Suppressor macrophage treated with lipopolysaccharide for 4 hours (primary cell): ENCODE measurements at places on chromosomes 6 and 20.

GRCh38 chr6:19664050-19664449, 173.1 kb upstream of the ID4 start:
- DNase-seq: no peak

GRCh38 chr6:103783329-103783728, 1076.4 kb downstream of the HACE1 start:
- no peak for DNase-seq

GRCh38 chr20:37095108-37095598, 644 bp downstream of the RBL1 start:
- peak; percentile 25 for DNase-seq

DNA sequence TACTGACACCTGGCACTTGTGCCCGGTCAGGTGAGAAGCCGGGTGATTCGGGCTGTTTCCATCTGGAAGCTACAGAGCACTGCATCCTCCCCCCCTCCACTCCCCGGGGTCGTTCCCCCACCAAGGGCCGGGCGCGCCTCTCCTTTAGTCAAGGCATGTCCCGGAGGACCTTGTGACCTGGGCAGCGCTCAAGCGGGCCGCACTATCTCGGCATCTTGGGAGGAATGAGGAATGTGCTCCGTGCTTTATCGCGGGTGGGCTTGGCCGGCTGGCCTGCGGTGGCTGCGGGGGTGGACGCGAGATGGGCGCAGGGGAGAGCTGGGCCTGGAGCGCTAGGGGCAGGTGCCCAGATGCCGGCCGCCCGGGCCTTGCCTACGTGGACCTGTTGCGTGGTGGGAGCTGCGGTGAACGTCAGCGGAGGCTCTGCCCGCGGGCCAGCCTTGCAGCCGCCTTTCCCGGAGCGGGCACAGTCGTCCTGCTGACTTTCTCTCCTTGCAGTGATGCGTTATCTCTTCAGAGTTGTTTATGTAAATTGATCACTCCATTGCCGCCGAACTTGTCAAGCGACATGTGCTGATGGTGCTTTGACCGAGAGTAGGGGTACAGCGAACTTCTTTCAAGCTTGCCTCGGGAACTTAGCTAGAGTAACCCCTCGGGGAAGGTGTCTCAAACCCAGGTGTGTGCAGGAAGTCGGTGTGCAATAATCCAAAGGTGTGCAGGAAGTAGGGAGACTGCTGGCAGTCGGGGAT, 1.1 kb downstream of the LRRC1 start:
- no peak for DNase-seq

DNA sequence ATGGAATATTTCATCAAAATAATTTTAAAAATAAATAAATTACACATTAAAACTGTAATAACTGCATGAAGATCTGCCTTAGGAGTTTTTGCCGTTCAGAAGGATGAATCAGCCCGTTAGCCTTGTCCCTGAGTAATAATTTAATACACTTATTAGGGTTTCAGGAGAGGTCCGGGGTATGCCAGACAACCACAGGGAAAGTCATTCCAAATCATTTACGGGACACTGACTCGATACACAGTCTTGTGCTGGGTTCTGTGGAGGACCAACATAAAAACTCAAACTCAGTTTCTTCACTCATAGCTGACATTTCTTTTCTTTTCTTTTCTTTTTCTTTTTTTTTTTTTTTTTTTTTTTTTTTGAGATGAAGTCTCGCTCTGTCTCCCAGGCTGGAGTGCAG, 735 bp upstream of the LY6G6F start:
- no peak for DNase-seq

DNA sequence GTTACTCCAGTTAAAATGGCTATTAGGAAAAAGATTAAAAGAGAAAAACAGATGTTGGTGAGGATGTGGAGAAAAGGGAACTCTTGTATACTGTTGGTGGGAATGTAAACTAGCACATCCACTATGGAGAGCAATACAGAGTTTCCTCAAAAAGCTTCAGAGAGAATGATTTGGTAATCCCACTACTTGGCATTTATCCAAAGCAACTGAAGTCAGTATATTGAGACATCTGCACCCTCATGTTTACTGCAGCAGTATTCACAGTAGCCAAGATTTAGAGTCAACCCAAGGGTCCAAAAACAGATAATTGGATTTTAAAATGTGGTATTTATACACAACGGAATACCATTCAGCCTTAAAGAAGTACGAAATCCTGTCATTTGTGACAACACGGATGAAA, 469.5 kb downstream of the QKI start:
- DNase-seq: peak; percentile 72

- no peak for DNase-seq
These were observed 149.1 kb upstream of the FAM83B start for GRCh38 chr6:54697424-54697823.

GRCh38 chr20:60144974-60145527, 186.8 kb downstream of the CDH26 start:
- DNase-seq: no peak

- no peak for DNase-seq
These were observed 601.7 kb upstream of the ARID1B start for GRCh38 chr6:156175433-156175832.

DNA sequence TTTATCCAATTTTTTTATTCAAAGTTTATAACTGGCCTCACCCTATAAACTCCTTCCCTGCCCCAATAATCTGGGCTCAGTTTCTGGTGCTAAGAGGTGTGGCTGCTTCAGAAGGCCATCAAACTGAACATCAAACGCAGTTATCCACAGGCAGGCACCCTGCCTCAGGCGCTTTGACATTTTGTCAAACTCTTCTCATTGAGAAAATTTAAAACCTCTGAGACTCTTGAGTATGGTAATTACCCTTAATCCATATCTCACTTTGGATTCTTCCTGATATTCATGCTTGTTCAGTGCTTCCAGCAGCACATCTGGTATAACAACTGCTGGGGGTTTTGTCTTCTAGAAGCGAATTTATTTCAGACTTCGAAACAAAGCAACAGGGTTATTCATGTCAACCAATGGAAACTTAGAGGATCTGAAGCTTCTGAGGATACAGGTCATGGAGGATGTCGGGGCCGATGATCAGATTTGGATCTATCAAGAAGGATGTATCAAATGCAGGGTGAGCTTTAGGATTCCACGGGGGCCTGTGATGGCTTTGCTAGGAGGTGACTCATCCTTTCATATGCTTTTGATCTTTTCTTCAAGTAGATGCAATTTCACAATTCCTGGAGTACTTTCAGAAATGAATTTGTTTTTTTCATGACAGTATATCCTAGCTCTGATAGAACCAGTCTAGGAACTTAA, 68.2 kb downstream of the RTN4IP1 start:
- peak; percentile 63 for DNase-seq

DNA sequence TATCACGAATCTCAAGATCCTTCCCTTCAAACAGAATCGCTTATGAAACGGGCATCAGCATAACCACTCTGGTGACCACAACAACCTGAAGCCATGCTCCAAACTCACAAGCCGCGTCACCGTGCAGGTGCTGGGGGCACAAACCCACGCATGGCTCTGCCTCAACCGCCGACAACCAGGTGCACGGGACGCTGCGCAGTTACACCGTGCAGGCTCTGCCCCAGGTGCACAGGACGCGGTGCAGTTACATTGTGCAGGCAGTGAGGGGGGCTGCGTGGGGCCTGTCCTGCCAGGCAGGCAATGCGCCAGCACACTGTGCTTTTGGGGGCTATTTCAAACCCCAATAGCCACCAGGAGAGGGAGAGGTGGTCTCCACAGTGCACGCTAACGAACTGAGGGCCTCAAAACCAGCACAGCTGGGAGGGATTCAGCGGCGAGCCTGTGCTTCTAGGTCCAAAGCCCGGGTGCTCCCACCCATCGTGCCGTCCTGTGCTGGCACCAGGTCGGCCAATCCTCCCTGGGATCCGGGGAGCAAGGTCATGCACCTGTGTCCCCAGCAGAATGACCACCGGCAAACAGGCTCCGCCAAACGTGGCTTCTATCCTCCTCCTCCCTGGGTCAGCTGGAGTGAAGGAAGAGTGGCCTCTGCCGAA, 35.8 kb downstream of the ZBTB46 start:
- no peak for DNase-seq

GRCh38 chr20:51001430-51002265, 21.3 kb downstream of the KCNG1 start:
- DNase-seq: no peak

- DNase-seq: no peak
These were observed 194.7 kb upstream of the MCHR2 start for GRCh38 chr6:100188754-100189153.

GRCh38 chr20:9200620-9201019, 131.7 kb downstream of the PLCB4 start:
- DNase-seq: no peak

DNA sequence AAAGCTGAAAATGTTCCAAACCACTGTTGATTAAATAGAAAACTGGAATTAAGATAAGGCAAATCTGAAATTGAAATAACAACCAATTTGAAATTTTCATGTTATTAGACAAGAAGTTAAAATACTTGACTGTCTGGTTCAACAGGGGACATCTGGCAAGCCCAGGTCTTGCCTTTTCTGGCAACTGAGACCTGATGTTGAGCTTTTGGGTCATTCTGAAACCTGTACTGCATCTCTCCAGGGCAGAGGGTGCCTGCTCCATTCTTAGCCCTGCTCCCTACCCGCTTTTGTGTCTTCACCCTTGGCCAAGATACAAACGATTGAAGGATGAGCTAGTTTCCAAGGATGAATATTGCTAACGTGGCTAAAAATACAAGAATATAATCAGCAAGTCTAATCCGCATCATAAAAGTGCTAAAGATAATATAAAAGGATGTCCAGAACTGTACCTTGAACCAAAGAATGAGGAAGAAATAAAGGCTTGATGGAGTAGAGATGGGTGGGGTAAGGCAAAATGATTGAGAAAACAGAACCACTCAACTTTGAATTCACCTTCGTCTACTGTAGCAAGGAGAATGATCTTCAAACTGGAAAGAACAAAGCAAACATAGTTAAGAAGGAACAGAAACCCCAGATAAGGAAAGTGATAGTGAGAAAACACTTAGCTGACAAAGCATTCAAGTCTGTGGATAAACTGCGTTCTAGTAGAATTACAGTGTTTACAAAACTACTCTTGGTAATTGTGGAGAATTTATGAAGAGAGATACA, 109.8 kb upstream of the MAN1A1 start:
- peak; percentile 35 for DNase-seq

DNA sequence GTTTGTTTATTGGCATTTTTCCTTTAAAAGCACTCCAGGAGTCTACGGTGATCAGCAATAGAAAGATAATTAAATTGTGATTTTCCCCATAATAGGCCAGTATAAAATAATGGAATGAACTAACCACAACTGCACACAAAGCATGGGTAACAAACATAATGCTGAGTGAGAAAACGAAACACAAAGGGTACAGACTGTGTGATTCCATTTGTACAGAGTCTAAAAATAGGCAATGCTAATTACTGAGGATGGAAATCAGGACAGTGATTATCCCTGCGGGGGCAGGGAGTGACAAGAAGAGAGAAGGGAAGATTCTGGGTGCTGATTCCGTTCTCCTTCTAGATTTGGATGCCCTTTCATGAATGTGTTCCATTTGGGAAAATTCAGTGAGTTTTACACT, 478.1 kb downstream of the PREX1 start:
- no peak for DNase-seq

DNA sequence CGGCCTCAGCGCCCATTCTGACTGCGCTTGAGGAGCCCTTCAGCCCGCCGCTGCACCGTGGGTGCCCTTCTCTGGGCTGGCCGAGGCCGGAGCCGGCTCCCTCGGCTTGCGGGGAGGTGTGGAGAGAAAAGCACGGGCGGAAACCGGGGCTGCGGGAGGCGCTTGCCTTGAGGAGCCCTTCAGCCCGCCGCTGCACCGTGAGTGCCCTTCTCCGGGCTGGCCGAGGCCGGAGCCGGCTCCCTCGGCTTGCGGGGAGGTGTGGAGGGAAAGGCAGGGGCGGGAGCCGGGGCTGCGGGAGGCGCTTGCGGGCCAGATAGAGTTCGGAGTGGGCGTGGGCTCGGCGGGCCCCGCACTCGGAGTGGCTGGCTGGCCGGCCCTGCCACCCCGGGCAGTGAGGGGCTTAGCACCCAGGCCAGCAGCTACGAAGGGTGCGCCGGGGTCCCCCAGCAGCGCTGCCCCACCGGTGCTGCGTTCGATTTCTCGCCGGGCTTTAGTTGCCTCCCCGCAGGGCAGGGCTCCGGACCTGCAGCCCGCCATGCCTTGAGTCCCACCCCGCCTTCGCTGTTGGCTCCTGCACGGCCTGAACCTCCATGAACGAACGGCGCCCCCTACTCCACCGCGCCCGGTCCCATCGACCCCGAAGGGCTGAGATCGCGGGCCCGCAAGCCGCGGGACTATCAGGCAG, 45.7 kb upstream of the MCUR1 start:
- DNase-seq: no peak

DNA sequence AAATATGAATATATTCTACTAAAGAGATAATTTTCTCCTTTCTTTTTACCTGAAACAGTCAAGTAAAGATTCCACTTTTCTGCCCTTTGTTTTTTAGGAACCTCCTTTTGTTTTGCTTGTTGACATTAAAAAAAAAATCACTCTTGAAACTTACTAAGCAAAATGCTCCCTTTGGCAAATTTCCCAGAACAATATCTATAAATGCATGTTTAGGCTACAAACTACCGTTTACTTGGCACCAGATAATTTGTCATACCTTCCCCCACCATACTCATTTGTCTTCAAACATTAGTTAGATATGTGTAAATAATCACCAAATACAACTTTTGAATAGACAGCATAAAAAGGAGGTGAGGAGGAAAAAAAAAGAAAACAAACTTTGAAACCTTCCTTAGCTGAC, 604.7 kb downstream of the RFPL4B start:
- DNase-seq: no peak

- DNase-seq: no peak
These were observed 76.7 kb downstream of the DACT2 start for GRCh38 chr6:168242940-168243225.

DNA sequence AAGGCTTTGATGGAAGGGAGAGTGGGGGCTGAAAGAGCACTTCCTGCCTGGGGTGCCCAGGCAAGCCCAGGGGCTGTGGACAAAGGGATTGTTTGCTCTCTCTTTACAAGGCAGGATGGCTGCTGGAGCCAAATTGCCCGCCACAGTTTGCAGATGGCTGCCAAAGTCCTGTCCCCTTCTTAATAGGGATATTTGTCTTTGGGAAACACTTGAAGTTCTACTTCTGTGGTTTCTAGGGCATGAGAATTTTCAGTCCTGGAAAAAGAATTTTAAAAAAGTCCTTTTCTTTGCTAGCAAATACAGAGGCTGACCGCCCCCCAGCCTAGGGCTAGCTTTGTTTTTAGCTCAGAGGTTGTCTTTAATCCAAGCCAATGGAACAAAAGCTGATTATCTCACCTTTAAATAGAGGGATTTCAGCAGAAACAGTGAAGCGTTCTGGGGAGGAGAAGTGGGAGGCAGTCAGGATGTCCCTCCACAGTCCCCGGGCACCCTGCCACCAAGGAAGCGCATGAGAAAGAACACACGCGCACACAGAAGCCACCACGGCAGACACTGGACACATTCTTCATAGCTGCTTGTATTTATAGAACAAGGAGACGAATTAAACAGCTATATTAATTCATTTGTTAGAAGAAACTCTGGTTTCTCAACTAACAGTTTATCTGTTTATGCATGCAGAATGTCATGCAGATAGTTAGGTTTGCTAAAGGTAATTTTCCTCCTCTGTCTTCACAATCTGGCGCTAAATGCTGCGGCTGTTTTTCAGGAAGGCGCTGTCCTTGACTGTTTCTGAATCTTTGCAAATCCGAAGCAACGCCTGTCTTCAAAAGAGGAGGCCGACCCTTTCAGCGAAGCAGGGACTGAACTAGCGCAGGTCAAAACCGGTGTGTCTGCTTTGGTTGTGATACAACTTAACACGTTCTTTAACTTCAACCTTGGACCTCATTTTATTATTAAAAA, 736.9 kb downstream of the QKI start:
- no peak for DNase-seq

GRCh38 chr20:11807054-11808048, 110.3 kb upstream of the BTBD3 start:
- DNase-seq: no peak
